ENCODE measurements at places on chromosomes 6 and 20.

DNA sequence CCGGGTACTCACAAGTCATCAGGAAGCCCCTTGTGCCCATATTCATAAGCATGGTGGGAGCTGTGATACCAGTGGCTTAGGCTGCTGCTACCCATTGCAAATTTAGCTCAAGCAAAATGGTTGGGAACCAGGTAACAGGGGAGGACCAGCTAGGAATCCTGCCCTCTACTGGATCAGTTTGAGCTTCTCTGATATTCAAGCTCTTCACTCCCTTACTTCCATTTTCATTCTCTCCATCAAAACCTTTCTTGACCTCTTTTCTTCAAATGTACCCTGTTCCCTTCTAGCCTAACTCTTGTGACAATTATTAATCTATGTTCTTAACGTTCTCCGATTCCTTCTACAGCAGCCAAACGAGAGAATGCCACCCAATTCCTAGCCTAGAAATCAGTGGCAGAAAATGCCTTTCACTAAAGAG lies 9.7 kb downstream of the NOL7 start:
- no peak for DNase-seq

DNA sequence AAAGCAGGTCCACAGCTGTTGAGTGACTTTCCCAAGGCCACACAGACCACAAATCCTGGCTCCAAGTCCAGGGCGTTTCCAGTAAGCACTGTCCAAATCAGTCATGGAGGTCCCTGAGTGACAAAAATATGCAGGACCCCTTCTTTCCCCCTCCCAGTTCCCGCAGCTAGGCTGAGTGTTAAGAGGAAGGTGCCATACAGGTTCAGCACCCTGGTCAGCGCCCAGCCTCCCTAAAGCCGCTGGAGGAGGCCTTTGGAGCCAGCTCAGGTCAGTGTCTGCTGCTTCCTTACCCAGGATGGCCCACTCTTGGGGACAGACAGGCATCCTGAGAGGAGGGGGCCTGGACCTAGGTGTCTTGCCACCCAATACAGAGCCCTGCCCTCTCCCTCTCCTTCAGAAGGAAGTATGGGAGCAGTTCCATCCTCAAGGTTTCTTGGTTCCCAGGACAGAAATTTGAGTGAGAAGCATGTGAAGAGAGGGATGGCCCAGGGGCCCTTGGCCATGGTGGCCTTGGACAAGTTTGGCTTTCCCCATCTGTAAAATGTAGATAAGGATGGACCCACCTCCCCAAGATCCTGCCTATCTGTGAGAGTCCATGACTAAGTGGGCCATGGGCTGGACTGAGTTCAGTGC lies 13.2 kb downstream of the TMEM74B start:
- no peak for DNase-seq

DNA sequence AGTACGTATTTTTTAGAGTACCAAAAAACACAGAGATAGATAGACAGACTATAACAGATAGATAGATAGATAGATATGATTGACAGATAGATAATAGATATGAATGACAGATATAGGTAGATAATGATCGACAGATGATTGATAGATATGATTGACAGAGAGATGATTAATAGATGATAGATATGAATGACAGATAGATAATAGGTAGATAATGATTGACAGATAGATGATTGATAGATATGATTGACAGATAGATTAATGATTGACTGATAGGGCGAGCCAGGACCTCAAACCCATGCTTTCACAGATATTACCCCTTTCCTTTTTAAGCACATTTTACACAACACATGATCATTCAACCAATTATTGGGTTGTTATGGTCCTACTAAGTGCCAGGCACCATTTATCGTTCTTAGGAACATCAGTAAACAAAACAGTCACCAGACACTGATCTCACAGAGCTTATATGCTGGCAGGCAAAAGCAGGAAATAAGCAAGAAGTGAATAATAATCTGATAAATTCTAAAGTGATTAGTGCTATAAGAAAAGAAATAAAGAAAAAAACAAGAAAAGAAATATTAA lies 11.6 kb downstream of the MAFB start:
- DNase-seq, result no peak

- no peak for DNase-seq
Measured at GRCh38 chr6:134009876-134010275, 42.5 kb downstream of the SLC2A12 start.

DNA sequence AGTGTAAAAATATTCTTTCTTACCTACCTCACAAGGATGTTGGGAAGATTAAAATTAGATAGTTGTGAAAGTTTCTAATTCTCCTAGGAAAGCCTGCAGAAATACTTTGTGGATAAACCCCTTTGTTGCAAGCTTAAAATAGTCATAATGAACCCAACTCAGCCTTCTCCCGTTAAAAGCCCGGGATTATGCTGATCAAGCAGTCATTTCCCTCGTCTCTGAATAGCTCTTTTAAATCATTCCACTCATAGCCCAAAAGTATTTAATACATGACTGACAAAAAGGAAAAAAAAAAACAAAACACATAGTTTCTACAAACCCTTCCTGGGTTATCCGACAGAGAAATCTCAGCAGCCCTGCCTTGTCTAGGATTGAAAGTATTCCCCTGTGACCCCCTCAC lies 10.9 kb upstream of the METTL24 start:
- DNase-seq, result no peak

- DNase-seq, result no peak
Measured at GRCh38 chr6:14231501-14232280, 114.1 kb downstream of the CD83 start.

GRCh38 chr6:13395272-13396237 lies 67.2 kb upstream of the TBC1D7 start:
- DNase-seq, result no peak

GRCh38 chr6:71476872-71477271 lies 188.3 kb downstream of the OGFRL1 start:
- DNase-seq, result no peak

- no peak for DNase-seq
Measured at GRCh38 chr6:85134172-85134571, 315.7 kb upstream of the NT5E start.

- no peak for DNase-seq
Measured at GRCh38 chr6:78709021-78709420, 158.3 kb upstream of the IRAK1BP1 start.

DNA sequence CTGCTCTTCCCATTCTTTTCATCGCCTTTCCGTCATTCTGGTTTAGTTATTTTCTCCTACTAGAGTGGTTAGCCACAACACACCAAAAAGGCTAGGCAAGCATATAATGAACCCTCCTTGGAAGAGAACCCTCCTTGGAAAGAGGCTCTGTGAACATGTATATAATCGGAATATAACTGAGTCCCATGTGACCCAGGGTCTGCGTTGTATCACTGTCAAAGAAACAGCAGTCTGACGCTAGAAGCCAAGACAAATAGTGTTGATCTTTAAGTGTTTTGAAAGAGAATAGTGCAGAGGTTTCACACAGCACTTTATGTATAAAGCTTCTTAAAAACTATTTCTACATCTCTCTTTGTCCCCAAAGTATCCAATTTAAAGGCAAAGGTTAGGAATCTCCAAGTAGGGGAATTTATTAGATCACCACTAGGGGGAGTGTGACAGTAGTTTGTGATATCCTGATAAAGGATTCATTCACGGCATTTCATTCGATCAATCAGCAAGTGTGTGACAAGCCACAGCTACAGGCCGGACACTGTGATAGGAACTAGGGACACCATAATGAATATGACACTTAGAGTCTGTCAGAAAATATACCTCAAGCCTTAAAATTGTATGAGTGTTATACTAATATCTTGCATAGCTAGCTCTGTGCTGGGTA lies 395.3 kb downstream of the CD109 start:
- DNase-seq, result no peak

DNA sequence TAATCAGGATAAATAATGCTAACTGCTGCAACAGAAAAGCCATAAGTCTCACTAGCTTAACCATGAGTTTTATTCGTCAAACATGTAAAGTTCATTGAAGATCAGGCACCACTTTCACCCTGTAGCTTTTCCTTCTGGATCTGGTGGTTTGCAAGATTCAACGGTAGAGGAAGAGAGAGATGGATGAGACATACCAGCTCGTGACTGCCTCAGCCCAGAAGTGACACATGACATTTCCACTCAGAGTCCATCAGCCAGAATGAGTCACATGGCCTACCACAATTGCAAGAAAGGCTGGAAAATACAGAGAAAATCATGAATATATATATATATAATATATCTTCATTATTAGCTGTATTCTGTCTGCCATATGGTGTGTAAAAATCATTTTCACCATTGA lies 29.0 kb downstream of the SPTLC3 start:
- DNase-seq, result no peak
